ENCODE measurements at places on chromosomes 13 and 19.

GRCh38 chr13:36758345-36758744 is 60.7 kb upstream of the RFXAP start:
- DNase-seq = no peak

DNA sequence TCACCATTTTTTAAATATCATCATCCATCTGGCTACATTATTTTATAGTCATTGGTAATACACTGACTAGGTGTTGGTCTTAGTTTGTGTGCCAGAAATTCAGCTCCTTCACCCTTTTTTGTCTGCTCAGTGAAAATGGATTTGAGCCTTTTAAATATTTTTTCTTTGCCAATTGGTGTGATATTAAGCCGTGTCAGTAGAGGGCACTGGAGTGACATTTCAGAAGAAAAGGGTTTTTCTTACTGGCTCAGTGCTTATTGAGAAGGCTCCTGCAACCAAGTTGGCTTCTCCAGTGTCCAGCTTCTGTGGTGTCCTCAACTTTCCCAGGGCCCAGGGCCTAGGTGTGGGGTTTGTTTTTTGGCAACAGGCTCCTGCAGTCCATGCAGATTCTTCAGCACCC is 546.6 kb downstream of the DACH1 start:
- DNase-seq = no peak

DNA sequence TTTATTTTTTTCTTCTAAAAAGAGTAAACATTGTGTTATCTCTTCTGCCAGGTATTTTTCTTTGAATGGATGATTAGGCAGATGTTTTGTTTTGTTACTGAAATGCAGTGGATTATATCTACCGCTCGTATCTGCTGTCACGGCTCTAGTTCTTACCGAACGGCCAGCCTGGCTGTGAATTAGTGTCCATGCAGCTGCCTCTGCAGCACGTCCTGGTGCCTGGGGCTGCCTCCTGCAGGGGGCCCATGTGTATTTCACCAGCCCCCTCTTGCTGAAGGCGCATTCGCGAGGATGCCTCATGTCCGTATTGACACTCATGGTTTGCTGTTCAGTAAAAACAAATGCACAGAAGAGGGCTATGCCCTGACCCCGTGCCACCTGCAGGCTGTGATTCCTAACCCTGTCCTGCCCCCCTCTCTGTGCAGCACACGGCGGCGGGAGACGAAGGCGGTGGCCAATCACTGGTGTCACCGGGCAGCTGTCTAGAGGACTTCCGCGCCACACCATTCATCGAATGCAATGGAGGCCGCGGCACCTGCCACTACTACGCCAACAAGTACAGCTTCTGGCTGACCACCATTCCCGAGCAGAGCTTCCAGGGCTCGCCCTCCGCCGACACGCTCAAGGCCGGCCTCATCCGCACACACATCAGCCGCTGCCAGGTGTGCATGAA is 49.9 kb downstream of the RAB20 start:
- DNase-seq = no peak

- no peak for DNase-seq
These were observed 25.9 kb downstream of the CLEC4M start for GRCh38 chr19:7788933-7789323.

DNA sequence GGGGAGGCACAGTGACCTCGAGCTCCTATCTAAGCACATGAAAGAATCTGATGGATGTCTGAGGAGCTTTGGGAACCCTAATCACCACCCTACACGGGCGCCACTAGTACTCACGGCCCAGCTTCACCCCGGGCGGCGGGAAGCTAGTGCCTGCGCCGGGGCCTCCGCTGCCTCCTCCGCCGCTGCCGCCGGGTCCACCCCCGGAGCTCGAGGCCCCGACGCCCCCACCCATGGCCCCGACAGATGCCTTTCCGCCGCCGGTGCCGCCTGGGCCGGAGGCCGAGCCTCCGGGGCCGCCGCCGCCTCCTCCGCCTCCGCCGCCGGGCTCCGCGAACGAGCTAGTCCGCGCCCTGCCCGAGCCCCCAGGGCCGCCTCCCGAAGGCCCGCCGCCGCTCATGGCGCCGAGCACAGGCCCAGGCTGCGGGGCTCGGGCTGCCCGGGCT is 312 bp downstream of the GSK3A start:
- DNase-seq = no peak

GRCh38 chr13:103895835-103896531 is 829.8 kb upstream of the SLC10A2 start:
- DNase-seq = no peak

DNA sequence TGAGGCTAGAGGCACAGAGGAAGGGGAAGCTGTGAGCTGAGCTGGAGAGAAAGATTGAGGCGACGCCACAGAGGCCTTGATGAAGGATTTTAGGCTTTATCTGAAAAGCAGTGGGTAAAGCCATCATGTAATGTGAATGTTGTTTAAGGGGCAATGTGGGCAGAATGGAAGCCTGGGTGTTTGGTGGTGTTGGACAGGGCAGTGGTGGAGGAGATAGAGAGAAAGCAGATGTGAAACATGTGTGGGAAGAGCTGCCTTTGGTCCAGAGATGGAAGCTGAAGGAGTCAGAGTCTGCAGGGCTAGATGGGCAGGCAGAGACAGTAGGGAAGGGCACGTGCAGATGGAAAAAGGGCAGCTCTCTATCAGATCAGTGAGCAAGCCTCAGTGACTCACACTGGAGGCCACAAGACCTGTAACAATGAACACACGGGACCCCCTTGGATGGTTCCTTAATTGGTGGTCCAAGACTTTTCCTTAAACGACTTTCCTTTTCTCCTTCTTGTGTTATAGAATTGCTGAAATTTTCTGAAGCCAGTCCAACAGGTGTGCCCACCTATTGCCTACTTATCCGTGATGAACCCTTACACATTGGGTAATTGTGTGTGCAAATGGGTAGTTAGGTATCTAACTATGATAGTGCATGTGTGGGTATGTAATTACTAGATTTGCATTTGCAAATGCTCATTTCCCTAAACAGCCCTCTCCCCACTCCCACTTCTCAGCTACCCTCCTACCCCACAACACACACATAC is 21.7 kb downstream of the ZNF536 start:
- no peak for DNase-seq

- no peak for DNase-seq
These were observed 13.8 kb upstream of the CYP4F2 start for GRCh38 chr19:15911599-15912235.

GRCh38 chr19:5914946-5915781 is 1.1 kb downstream of the CAPS start:
- no peak for DNase-seq

DNA sequence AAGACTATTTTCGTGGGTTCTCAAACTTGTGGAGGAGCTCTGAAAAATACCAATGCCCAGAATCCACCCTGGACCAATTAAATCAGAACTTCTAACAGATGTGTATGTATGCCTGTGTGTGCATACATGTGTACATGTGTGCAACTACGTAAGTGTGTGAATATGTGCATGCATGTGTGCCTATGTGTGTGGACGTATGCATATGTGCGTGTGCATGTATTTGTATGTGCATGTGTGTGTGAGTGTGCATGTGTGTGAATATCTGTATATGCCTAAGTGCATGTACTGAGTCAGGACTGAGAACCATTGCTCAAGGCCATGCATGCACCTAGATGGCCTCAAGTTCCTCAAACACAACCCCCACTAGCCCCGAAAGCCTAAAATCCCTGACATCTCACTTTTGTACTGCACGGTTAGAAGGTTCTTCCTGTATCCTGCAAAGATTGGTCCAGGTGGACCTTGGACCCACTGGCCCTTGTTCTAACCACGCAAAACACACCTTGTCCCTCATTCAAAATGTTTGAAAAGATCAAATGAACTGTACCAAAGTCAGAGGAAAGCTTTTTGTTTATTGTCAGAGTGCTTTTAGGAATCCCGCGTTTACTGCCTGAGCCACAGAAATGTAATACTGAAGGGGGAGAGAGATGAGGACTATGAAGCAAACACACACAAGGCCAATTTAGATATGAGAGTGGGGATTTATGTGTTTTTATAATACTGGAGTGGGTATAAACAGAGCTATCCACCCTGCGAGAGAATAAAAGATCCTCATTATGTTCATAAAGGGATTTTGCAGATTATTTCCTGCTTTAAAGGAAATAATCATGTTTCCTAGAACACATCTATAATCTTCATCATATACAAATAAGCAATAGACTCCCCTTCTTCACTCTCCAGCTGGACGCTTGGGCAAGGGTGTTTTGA is 39.1 kb downstream of the LATS2 start:
- DNase-seq = no peak

DNA sequence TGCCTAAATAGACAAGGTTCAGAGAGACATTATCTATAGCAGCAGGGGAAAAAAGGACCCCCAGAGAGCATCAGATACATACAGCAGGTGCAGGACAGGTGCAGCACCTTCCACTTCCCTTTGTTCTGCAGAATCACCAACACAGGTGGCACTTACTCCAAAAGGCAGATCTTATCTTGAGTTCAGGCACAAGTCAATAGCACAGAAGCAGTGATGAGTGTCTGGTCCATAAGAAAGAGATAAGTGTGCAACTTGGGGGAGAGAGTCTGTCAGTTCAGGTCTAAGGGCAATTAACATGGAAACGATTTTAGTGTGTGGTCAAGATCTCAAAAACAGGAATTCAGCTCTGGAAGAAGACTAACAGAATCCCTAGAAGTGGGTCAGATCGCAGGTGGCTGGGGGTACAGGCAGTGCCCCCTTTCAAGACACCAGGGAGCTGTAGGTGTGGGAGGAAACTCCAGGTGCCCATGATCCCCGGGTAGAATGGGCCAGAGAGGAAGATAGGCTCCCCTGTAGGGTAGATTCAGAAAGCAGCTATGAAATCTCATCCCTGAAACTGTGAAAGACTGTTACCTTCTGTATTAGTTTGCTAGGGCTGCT is 40.6 kb downstream of the TNFSF11 start:
- no peak for DNase-seq

- no peak for DNase-seq
These were observed 27.1 kb upstream of the POMP start for GRCh38 chr13:28631801-28632200.

GRCh38 chr13:27643334-27644132 is 21.8 kb downstream of the POLR1D start:
- DNase-seq = no peak

- peak; percentile 55 for DNase-seq
These were observed 872 bp downstream of the HOMER3 start for GRCh38 chr19:18939922-18940768.

GRCh38 chr13:31653730-31654129 is 85.6 kb upstream of the RXFP2 start:
- no peak for DNase-seq

- peak; percentile 60 for DNase-seq
These were observed 32.9 kb upstream of the SACS start for GRCh38 chr13:23466144-23467002.

DNA sequence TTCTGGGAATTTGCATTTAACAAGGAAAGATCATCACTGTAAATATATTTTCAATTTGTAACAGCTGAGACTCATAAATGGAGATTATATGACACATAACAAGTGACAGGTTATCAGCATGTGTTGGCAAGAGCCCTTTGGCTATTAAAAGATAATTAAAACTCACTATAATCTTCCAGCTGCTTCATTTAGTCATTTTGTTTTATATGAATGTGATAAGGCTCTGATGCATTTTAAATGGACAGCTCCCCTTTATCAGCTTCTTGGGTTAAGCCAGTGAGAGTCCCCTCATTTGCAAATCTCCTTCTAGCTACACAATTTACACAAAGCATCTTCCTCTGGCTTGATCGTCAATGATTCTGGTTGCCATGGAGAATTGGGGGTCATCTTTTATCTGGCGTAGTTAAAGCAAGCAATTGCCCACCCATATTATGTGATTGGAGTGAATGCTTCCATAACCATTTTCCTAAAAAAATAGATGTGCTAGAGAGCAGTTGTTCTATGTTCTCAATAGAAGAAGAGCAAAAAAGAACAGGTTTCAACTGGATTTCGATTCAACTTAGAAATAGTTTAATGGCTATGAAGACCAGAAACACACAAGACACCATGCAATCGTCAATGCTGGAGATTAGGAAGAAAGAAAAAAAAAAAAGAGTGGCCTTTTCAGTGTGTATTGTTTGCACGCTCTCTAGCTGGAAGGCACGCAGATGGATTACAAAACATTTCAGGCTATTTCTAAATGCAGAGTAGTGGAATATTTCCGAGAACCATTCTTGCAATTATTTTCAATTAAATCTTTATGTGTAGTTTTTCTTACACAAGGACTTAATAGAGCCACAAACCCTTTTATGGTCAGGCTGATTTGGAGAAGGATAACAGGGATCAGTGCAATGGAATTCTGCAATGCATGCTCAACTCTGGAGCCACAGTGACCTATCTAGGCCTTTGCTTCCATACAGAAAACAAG is 27.4 kb downstream of the STARD13 start:
- no peak for DNase-seq

GRCh38 chr19:45670670-45671453 is 2.8 kb downstream of the GIPR start:
- peak; percentile 40 for DNase-seq

DNA sequence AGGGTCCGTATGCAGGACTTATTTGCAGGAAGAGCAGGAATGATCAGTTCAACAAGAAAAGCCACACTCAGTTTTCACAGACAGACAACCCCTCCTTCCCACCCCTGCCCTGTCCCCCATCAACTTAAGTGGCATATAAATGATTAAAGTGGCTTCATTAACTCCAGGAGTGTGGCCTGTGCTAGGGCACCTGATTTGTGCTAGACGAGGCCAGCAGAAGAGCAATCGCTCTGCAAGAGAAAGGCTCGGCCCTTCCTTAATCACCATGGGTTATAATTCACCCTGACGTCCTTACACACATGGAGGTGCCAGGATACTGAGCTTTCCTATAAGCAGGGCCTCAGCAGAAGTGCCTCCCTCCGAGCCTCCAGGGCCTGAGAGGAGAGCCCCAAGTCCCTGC is 14.6 kb downstream of the C19orf12 start:
- DNase-seq = no peak

- no peak for DNase-seq
These were observed 2.4 kb upstream of the PTGER1 start for GRCh38 chr19:14477418-14478112.

DNA sequence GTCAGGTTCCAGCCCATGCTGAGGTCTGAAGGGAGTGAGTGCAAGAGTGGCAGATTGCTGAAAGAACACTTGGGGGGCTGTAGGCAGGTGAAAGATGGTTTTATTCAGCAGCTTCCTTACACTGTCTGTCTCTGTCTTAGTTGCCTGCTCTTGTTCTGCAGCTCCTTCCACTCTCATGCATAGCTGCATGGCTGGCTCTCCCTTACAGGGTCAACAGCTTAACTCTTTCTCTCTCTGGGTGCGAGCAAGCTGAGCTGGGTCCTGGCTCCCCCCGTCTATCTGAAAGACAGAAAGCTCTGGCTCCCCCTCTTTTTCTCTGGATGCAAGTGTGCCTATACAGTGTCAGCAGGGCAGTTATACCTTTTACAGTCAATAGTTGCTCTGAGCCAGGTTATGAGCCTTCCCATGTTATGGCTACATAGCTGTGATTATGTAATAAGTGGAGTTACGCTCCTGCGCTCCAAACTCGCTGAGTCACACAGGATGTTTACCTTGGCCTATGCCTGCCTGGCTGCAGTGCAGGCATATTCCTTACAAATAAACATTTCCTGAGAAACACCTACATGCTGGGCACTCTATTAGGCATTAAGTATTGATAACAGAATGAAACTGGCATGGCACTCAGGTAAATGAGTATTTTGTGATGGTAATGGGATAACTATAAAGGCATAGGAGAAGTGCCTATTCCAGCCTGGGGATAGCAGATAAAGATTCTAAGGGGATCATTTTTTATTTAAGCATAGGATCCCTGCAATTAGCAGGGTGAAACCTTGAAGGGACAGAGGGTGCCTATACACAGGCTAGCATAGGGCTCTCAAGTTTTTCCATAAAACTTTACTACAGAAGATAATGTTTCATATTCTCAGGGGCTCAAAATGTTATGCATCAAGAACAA is 826.9 kb upstream of the PCDH9 start:
- DNase-seq = no peak

GRCh38 chr13:43830497-43830881 is 43.7 kb upstream of the ENOX1 start:
- no peak for DNase-seq

- DNase-seq = no peak
These were observed 46.6 kb downstream of the CRTC1 start for GRCh38 chr19:18729933-18730530.

All from nucleus accumbens (tissue), 56 donors.